ENCODE measurements at places on chromosomes 6 and 20.
A peak's percentile ranks its signal among the peaks of the same experiment; 100 is the strongest.

DNA sequence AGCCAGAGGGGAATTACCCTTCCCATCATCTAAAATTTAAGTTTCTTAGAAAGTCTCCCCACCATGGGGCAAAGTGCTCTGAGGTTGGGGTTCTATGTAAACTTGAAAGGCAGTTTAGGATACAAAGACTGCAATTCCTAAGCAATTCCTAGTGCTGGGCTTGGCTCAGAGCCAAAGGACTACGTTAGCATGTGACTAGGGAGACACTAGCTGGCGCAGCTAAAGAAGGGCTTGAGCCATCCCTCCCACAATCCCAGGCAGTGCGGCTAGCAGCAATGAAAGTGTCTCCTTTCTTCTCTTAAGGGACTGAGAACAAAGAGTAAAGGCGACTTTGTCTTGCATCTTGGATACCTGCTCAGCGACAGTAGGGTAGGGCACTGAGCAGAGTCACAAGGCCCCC, 306.6 kb upstream of the FKBP1C start:
- no peak for DNase-seq

GRCh38 chr6:88730611-88731011, 232.8 kb downstream of the RNGTT start:
- DNase-seq: no peak

DNA sequence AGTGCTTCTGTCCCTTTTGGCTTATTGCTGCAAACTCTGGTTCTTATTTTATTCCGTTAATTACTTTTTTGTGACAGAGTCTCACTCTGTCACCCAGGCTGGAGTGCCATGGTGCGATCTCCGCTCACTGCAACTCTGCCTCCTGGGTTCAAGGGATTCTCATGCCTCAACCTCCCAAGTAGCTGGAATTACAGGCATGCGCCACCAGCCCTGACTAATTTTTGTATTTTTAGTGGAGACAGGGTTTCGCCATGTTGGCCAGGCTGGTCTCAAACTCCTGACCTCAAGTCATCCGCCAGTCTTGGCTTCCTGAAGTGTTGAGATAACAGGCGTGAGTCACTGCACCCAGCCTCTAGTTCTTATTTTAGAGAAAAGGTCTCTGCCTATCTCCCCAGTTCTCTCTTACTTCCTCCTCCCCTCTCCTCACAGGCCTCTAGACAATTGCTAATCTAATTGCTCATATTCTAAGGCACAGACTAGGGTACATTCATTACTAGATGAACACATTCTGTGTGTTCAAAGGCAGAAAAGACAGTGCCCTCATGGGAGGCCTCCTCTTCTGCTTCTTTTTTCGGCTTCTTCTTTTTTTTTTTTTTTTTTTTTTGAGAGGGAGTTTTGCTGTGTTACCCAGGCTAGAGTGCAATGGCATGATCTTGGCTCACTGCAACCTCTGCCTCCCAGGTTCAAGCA, 27.0 kb downstream of the EDEM2 start:
- peak; percentile 95 for DNase-seq

- DNase-seq: peak; percentile 76
These were observed 38.7 kb downstream of the CDKAL1 start for GRCh38 chr6:20572940-20573339.

DNA sequence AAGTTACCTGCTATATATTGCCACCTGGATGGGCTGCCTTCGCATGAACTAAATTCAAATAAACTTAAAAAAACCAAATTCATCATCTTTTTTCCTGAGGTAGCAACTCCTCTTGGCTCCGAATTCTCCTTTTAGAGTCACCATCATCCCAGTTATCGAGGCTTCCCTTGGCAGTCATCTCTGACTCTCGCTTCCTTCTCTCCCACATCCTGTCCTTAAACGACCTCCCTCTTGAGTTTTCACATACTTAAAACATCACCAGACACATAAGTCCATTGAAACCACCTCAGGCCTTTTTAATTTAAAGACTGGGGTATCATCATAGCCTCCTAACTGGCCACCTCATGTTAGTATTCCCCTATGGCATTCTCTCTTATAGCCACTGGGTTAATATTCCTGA, 296.1 kb upstream of the FLRT3 start:
- DNase-seq: no peak

DNA sequence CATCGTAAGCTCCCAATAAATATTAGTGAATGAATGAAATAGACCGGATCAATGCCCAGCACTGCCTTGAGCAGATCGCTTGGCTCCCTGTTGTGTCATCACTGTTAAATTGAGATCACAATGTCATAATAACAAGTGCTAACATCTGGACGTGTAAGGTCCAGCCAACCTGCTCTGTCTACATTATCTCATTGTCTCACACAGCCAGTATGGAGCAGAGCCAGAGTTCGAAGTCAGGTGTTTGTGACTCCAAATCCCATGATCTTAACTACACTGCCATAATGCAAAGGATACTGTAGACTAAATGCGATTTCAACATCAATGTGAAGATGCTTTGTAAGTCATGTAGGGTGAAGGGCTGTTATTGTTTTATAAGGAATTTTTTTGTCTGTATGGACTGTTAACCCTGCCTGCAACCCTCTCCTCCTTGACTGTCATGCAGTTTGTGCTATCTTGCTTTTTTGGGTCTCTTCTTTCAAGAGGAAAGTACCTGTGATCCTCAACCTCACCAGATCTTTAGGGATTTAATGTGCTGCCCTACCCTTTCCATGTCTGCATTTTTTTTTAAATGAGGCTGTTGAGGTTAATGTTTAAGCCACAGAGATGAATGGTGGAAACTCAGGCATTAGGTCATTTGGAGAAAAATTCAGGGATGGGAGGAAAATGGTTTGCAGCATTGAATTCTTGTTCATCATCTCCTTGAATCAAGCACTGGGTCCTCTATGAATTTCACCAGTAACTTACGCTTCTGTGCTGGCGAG, 49.0 kb upstream of the OCSTAMP start:
- no peak for DNase-seq

DNA sequence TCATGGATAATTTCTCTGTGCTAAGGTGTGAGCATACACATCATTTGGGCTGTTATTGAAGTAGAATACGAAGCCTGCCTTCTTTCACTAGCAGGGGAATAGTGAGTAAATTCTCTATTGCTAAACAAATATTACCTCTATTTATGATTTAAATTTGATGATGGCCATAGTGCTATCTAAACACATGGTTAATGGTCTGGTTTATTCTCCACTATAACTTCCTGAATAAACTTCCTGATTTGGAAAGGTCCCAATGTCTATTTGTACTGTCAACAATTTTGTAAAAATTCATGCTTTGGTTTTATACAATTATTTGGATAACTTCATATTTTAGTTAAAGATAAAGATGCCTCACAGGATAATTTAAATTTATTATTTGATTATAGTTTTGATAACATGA, 400.8 kb downstream of the ARHGAP18 start:
- DNase-seq: no peak

DNA sequence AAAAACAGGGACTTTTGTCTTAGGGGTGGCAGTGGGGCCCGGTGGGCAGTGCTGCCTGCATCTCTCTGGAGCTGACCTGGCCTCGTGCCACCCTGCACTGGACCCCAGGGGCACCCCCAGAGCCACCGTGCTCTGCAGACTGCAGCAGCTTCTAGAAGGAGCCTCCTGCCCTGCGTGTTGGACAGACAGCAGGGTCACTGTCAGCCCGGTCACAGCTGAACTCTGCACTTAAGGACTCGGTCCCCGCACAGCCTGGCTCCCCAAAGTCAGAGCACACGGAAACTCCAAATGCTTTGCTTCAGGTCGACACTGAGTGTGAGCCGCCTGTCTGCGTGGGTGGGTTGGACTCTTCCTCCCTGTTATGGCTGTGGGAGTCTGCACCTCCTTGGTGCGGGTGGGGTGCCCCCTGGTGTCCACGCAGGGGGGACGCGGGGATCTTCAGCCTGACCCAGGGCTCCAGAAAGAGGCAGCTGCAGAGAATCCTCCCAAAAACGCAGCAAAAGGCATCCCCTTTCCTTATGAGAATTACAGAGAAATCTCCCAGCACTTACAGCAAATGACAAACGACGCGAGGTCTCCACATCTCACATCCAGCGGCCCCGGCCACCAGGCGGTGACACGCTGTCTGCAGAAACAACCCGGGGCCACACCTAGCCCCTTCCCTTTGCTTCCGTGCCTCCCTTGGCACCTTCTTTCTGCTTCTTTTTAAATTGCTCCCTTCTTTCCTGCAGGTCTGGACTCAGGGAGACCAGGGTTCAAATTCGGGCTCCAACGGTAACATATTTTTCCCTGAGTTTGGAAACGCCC, 36.3 kb upstream of the DACT2 start:
- no peak for DNase-seq

GRCh38 chr6:133855991-133856370, 32.9 kb upstream of the TCF21 start:
- no peak for DNase-seq

DNA sequence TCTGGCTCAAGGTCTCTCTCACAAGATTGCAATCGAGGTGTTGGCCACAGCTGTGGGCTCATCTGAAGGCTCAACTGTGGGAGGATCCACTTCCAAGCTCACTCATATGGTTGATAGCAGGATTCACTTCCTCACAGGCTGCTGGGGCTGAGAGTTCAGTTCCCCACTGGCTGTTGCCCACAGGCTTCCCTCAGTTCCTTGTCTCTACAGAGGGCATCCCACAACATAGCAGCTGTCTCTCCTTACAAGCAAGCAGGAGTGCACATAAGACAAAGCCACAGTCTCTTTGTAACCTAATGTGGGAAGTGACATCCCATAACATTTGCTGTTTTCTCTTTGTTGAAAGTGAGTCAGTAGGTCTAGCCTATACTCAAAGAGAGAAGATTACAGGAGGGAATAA, 14.0 kb downstream of the SPATS1 start:
- DNase-seq: peak; percentile 66

DNA sequence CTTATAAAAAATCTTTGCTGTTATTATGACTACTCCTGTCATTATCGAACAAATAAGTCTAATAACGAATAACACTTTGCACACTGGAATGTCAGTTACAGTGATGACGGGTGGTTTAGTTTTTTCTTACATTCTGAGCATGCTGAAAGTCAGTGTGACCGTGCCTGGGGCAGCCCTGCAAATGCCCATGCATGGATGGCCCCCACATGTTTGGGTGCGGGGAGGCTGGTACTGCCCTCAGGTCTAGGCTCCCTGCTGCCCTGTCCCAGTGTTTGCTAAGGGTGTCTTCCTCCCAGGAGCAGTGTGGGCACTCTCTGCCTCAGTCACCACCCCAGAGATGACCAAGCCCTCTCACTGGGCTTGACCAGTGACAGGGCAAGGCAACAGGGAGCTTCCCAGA, 3.0 kb downstream of the CSTL1 start:
- no peak for DNase-seq

DNA sequence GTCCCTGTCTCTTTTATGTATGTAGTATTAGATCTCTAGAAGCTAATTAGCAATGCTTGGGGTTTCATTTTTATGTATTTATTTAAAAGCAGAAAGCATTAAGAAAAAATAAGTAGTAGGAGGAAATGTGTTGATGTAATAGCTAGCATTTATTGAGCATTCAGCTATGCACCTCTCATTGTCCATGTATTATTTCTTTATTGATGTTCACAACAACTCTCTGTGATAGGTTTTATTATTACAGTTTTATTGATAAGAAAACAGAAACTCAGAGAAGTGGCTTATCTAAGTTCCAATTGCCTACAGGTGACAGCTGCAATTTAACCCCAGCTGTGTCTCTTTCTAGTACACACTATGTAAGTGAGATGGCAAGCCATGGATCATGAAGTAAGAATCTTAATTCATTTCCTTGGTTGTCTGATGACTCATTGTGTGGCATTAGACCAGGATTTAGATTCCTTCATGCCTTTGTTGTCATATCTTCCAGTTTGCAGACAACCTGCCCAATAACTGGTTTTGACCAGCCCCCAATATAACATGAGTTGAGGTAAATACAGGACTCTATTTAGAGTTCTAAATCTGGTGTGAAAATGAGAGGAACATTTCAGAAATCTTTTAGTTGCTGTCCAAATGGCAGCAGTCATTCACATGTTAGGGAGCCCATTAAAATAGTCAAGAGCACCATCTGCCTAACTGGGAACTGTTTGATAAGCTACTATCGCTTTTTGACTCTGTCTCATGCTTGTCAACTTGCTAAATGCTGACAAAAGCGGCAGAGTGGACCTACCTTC, 170.8 kb upstream of the PHACTR1 start:
- no peak for DNase-seq

GRCh38 chr20:44532981-44533331, 11.1 kb upstream of the SERINC3 start:
- no peak for DNase-seq

GRCh38 chr6:139569566-139569965, 195.1 kb upstream of the CITED2 start:
- peak; percentile 85 for DNase-seq

GRCh38 chr6:156886409-156886808, 109.2 kb downstream of the ARID1B start:
- peak; percentile 65 for DNase-seq

DNA sequence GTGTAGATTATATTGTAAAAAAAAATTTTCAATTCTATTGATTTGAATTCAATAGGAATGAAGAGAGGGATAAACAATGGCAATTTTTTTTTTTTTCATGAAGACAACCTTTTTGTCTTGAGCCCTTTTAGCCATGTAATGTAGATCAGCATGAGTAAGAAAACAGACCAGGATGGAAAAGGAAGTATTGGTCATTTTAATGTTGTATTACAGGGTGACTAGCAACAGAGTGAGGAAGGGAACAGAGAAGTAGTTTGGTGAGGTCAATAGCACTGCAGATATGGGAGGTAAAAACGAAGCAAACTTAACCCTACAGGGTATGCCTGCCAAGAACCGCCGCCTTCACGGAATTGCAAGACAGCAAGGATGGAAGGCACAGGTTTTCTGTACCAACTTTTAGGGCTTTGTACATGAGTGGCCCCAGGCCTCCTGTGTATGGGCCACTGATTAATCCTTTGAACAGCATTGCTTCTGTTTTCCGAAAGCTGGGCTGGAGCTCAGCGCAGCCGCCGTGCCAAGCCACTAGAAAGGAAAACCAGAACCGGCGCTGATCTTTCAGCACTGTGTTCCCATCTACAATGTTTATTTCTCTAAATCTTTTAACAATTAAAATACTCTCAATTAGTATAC, 383.7 kb downstream of the CENPW start:
- no peak for DNase-seq

GRCh38 chr20:63947638-63948456, 8.4 kb downstream of the UCKL1 start:
- DNase-seq: no peak

DNA sequence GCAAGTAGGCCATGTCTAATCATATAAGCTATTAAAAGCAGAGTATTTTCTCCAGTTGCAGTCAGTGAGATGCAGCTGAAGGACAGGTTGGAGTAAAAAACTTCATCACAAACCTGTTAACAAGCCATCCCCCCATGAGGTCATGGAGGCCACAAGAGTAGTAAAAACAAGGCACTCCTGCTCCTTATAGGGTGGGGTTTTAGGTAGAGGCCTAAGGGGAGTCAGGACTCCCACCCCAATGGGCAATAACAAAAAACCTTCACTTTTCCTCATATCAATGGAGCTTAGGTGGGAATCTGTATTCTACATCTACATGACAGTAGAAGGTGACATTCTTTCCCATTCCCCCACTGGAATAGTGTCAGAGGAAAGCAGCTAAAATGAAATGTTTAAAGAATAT, 428.1 kb upstream of the KHDRBS2 start:
- DNase-seq: no peak

GRCh38 chr6:38648629-38649028, 8.9 kb upstream of the BTBD9 start:
- DNase-seq: no peak

- DNase-seq: peak; percentile 32
These were observed 715 bp downstream of the SOX12 start for GRCh38 chr20:325889-326644.

- DNase-seq: no peak
These were observed 140.9 kb downstream of the LPA start for GRCh38 chr6:160523223-160523622.

All from inflammatory macrophage treated with lipopolysaccharide for 4 hours (primary cell).